Suppressor macrophage (primary cell): ENCODE measurements at places on chromosomes 3 and 15.

DNA sequence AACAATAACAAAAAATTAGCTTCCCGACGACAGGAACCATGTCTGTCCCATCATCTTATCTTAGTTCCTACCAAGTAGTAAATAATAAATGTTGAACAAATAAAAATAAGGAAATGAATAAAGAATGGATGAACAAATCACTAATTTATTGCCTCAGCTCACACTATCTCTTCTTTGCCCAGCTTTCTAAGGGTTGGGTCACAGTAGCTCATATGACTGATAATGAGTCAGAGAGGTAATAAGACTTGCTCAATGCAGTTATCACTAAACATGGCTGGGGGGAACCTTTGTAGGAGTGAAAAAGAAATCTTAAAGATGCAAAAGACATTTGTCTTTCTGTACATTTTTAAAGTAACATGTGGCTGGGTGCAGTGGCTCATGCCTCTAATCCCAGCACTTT is 182.2 kb downstream of the WDR76 start:
- no peak for DNase-seq

DNA sequence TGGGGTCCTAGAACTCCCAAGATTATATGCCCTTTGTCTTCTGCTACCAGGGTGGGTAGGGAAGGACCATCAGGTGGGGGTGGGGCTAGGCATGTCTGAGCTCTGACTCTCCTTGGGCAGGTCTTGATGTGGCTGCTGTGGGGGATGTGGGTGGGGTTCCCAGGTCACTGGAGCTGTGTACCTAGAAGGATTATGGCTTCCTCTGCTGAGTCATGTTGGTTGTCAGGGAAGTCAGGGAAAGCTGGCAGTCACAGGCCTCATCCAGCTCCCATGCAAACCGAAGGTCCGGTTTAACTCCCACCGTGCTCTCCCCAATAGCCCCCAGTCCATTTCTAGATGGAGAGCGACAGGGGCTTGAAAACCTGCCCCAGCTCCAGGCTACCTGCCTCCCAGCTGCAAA is 35.2 kb downstream of the EID1 start:
- DNase-seq = no peak

GRCh38 chr3:38555149-38555840 is 59.2 kb downstream of the EXOG start:
- DNase-seq = no peak

- DNase-seq = peak; percentile 90
These were observed 353 bp downstream of the ATG3 start for GRCh38 chr3:112561484-112561733.

- DNase-seq = no peak
These were observed 846.7 kb downstream of the EPHA3 start for GRCh38 chr3:89954137-89954536.

DNA sequence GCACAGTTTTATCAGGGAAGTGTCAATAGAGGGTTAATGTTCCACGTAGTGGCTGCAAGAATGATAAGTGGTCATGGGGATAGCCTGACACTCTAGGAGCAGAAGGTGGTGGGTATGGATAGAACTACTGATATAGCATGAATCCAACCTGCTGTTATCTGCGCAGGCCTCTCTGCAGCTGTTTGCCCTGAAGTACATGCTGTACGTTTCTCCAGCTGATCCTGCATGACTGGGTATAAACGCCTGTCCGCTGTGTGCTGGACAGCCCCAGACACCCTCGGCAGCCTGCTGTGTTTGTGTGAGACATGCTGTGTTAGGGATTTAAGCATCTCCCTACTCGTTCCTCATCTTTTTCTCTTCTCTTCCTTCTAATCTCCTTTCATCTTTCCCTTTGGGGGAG is 87.1 kb downstream of the LPP start:
- DNase-seq = no peak

DNA sequence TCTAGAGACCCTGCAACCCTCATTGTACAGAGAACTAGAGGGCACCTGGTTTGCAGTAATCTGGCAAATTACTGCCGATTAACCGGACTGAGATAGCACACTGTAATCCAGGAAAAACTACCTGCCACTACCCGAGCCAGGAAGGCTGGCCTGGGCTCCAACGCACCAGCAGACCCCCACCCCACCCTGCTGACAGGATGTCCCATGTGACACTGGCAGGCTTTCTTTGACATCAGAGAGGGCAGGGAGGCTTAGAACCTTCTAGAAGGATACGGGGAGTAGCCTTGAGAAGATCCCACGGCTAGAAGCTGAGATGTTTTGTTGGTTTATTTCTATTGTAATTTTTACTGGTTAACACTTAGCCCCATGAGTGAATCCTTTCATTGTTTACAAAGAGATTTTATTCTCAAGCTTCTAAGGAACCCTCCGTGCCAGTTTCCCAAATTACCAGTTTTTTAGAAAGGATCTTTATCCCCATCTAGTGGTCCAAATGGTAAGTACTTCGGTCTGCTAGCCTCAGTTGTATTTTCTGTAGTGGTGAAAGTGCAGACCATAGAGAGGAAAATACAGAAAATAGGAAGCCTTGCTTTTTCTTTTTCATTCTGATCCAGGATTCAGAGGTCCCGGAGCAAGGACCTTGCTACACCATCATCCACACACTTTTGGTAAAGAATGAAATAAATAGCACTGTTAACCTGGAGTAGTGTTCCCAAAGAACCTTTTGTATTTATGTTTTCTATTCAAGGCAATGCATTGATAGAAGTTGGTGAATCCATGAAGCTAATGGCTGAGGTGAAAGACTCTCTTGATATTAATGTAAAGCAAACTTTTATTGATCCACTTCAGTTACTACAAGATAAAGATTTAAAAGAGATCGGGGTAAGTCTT is 81.9 kb upstream of the ADAMTSL3 start:
- peak; percentile 3 for DNase-seq

GRCh38 chr3:171615686-171616085 is 155.5 kb upstream of the TNIK start:
- DNase-seq = peak; percentile 59

DNA sequence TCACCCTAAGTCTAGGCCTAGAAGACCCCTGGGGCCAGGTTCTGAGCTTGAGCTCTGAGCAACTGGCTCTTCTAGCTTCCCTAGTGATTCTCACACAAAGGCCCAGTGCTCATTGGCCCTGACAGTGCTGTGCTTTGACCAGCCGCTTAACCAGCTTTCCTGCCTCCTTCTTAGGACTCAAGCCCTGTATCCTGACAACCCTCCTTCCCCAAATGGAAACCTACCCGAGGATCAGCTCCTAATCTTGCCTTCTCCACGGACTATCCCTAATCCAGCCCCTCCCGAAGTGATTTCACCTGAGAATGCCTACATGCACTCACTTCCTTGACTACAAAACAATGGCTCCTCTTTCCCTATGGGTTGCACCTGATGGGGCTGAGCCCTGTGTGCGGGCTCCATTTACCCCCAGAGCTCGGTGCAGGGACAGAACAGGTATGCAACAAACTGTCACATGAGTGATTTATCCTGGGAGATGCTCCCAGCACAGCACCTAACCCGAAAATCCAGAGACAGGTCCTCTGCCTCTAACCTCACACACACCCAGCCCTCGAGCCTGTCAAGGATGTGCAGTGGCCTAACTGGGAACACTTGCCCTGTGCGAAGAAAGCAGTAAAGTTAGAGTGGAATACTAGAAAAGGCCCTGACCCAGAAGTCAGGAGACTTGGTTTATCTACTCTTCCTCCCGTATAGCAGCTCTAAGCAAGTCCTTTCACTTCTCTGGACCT is 2.3 kb downstream of the MEGF11 start:
- no peak for DNase-seq

DNA sequence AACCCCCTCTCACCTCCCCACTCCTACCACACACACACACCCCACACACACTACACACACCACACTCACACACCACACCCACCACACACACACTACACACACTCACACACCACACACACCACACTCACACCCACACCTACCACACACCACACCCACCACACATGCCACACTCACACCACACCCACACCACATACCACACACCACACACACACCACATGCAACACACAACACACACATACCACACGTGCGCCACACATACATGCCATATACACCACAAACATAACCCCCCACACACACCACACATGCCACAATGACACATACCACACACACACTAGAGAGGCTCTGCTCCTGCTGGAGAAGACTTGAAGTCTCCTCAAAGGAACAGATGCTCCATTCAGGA is 5.9 kb upstream of the ITPKA start:
- no peak for DNase-seq

DNA sequence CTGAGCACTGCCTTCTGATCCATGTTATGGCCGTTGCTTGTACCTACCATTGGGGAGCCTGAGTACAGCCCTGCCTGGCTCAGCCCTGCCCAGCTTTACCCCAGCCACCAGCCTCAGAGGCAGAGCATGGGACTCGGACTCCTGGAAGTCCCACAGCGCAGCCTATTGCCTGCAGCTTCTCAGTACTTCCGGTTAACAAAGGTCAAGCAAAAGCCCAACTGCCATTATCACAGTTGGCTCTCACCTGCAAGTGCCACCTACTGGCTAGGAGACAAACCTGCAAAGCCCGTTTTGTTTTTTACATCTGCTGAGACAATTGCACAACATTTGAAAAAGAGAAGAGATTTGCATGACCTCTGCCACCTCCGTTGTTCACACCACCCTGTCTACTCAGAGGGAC is 1081.7 kb downstream of the NAALADL2 start:
- DNase-seq = no peak

DNA sequence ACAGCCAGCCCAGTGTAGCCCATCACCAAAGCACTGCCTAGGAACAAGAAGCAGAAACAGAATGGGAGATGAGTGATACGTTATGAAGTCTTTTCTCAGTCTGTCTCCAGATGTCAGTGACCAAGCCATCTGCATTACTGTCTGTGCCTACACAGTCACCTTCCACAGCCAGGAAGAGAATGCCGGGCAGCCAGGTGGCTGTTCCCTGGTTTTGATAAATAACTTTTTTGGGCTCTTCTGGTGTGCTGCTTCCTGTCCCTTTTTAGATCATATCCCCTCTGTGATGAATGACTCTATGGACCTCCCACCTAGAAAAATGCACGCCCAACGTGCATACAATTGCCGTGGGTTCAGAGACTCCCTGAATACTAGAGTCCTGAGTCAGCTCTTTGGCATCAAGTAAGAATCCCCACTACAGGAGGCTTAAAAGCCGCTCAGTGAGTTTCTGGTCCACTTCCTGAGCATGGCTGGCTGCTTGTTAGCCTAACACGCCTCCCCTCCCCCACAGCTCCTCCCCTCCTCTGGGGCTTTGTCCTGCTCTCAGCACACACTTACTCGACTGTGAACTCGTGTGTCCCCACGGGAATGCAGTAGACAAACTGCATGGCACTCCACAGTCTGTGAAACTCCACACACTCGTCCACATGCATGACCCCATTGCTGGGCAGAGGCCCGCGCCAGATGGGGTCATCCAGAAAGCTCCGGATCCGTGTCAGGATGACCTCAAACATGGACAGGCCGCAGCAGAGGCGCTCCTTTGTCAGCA is 34.7 kb downstream of the NIPA2 start:
- DNase-seq = no peak

DNA sequence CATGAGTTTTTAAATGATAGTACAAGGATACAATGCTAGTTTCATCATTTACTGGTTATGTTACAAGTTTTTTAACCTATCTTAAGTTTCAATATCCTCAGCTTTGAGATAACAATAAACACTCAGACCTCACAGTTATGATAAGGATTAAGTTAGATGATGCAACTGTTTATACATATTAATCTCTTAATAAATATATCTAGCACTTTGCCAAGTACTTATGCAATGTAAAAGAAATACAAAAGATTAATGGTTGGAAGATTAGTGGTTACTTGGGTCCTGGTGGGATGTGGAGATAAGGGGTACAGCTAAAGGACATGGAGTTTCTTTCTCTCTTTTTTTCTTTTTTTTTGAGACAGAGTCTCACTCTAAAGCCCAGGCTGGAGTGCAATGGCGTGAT is 12.0 kb downstream of the SPPL2A start:
- DNase-seq = no peak

DNA sequence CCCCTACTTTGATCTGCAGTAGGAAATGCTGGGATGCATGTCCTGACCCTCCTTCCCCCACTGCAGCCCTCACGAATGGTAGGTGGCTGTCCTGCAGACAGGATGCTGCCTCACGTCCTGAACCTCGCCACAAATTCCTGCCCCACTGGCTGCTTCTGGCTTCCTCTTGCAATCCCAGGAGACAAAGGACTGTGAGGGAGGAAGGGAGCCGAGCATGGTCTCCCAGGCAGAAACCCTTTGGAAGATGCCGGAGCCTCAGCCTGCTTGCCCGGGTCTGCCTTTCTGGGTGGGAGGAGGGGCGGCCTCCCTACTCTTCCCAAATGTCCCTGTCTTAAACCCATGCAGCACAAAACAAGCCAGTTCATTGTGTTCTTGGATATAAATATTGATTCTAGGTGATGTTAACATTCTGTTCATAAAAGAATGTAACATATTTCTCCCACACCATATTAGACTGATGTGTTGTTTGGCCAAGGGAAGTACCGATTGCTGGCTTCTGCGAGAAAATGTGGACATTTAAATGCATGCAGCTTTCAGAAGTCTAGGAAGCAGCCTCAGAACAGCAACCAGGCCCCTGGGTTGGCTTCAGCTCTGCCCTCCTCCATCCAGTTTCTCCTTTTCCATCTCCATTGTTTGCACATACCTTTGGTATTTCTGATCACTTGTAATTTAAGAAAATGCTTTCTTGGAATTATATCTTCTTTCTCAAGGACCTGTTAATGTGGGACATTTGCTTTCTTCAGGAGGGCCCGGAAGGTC is 75.3 kb downstream of the HMG20A start:
- no peak for DNase-seq

DNA sequence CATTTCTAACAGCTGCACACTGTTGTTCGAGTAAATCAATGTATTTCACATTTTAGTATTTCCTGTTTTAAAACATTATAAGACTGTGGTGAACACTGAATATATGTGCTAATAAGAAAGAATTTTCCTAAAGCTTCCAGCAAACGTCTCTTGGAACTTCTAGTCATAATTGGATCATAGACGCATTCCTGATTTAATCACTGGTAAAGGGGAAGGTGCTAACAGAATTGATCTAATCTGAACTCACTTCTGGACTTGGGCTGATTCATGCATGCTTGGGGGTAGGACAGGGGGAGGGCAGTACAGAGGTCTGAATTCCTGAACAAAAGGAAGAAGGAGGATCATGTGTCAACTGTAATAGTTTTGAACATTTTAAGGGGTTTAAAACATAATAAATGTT is 7.3 kb upstream of the LEKR1 start:
- DNase-seq = peak; percentile 34

- DNase-seq = no peak
These were observed 4.1 kb downstream of the OR4F6 start for GRCh38 chr15:101807345-101807945.
